ENCODE measurements at places on chromosomes 3 and 15. TPM values are rescaled to one million over a fixed set of nuclear protein-coding genes. Genes with fewer than 3 reads are reported as not detected.

EIF1B gene
- total RNA-seq: 7.1 TPM

ACTL6A gene
- total RNA-seq: 50.4 TPM

PAQR9 gene
- 0.08 TPM for total RNA-seq

PLA2G4E gene
- not detected for total RNA-seq

ALDH1A2 gene
- 5.5 TPM for total RNA-seq

C2CD4A gene
- not detected for total RNA-seq

SOX14 gene
- not detected for total RNA-seq

LYZL4 gene
- 0.23 TPM for total RNA-seq

FETUB gene
- not detected for total RNA-seq

GOLGA6B gene
- total RNA-seq: not detected

CFAP100 gene
- total RNA-seq: not detected

OR5K2 gene
- total RNA-seq: not detected

ZMYND10 gene
- 0.70 TPM for total RNA-seq

CLRN1 gene
- not detected for total RNA-seq

NXPE3 gene
- 20.4 TPM for total RNA-seq

SH2D7 gene
- total RNA-seq: not detected

ARRDC4 gene
- 6.7 TPM for total RNA-seq

TSC22D2 gene
- total RNA-seq: 5.1 TPM

SLC27A2 gene
- not detected for total RNA-seq

TTLL13 gene
- not detected for total RNA-seq
